Activated CD8-positive, alpha-beta T cell treated with anti-CD3 and anti-CD28 coated beads for 36 hours (primary cell): ENCODE measurements at places on chromosomes 7 and 10. TPM values are rescaled to one million over a fixed set of nuclear protein-coding genes. Genes with fewer than 3 reads are reported as not detected.
A peak's percentile ranks its signal among the peaks of the same experiment; 100 is the strongest.

- no peak overlapping the region for H3K4me3 ChIP-seq
- no peaks in the 10 kb centered on the region for H3K36me3 ChIP-seq
- H3K27me3 ChIP-seq = peaks cover 37% of the 10 kb centered on the region
- peaks cover 12% of the 10 kb centered on the region for H3K4me1 ChIP-seq
These were observed 2.5 kb downstream of the SCIN start for GRCh38 chr7:12572941-12573575.

GRCh38 chr7:28755255-28755654, 202.9 kb downstream of the TRIL start:
- H3K27ac ChIP-seq = no peak overlapping the region
- DNase-seq = no peak
- no peaks in the 10 kb centered on the region for H3K4me1 ChIP-seq
- no peak overlapping the region for H3K4me3 ChIP-seq
- no peaks in the 10 kb centered on the region for H3K36me3 ChIP-seq
- peaks cover 1% of the 10 kb centered on the region for H3K27me3 ChIP-seq

- peaks cover 62% of the 10 kb centered on the region for H3K27me3 ChIP-seq
- no peak overlapping the region for H3K27ac ChIP-seq
- no peak overlapping the region for H3K4me3 ChIP-seq
- DNase-seq = no peak
These were observed 48.4 kb downstream of the AOC1 start for GRCh38 chr7:150900675-150901074.

DNA sequence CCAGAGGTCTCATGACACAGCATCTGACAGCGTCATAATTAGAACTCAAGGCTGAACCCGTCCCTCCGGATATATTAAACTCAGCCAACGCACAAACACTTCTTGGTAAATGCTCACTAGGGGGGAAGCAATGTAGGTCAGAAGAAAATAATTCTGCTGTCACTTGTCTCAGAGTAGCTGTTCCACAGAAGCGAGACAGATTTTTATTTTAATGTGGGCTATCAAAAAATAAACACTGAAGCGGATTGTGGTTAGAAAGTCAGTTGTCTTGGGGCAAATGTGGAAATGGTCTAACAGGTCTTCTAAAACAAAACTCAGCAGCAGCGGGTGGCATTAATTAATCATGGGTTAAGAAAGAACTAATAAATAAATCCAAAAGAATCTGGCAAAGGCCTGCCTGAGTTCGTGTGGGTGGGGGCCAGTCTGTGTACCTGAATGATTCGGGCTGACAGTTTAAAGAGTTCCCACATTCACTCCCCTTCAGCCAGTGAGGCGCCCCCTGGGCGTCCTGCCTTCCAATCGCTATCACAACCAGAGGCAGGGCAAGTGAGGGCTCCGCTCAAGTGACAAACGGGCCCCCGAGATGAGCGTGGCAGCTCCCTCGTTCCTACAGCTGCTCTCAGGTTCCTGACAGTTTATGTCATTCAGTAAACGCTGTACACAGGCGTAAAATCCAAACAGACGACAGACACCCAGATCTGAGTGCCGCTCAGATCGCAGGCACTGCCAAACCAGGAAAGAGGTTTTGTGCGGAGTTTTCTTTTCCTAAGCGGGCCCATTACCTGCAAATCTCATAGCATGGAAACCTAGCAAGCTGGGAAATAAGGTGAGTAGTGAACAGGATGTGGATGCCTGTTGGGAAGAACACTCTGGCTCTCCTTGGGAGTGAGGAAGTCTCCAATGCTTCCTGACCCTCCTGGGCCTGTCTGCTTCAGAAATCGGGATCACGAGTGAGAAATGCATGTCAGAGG, 52.9 kb downstream of the NRAP start:
- no peaks in the 10 kb centered on the region for H3K4me1 ChIP-seq
- no peak for DNase-seq
- H3K4me3 ChIP-seq = no peak overlapping the region

DNA sequence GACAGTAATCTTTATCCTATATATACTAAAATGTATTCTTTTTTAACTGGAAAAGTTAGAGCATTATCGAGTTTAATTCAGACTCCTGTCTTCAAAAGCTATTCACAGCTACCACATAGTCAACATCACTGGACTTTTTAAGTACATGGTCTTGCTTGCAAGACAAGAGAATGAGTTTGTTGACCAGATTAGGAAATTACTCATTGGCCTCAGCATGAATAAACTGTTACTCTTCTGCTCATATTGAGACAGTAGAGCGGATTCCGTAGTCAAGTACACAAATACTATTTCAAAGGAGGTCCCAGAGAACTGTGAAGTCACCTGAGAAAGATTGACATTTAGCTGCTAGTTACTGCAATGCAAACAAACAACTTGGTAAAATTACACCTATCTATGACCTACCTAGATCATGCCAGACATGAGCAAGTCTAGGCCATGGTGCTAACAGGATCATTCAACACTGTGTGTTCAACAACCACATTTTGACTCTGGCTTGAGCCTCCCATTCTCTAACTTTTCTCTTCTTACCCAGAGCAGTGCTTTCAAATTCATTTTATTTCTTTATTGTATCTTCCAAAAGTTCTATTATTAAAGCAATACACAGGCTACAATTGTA, 280.9 kb downstream of the NEBL start:
- H3K4me3 ChIP-seq = no peak overlapping the region
- no peak overlapping the region for H3K27ac ChIP-seq
- peaks cover 6% of the 10 kb centered on the region for H3K4me1 ChIP-seq
- no peaks in the 10 kb centered on the region for H3K27me3 ChIP-seq

DNA sequence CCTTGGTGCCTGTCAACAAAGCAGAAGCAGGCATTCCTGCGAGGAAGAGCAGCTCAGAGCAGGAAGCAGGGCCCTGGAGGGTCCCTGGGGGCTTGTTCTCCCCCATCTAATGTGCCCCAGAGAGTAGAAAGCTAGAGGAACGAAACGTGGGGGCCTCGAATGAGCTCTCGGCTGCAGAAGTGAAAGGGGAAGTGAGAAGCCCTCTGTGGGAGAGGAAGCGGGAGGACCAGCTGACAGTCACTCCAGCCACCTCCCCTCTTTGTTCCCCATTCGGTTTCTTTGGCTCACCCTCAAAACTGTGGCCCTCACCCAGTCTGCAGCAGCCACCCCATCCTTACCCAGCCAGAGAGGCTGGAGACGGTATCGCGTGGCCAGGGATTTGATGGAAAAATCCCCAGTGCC, 25.0 kb downstream of the C10orf105 start:
- DNase-seq = peak; percentile 68
- no peak overlapping the region for H3K27ac ChIP-seq
- H3K36me3 ChIP-seq = no peaks in the 10 kb centered on the region
- H3K4me3 ChIP-seq = peak overlapping the region; percentile 33
- H3K27me3 ChIP-seq = no peaks in the 10 kb centered on the region
- peaks cover 48% of the 10 kb centered on the region for H3K4me1 ChIP-seq

The ADARB2 gene
- 1.3 TPM for total RNA-seq

- no peaks in the 10 kb centered on the region for H3K27me3 ChIP-seq
- no peak for DNase-seq
- no peaks in the 10 kb centered on the region for H3K4me1 ChIP-seq
- no peak overlapping the region for H3K4me3 ChIP-seq
- no peak overlapping the region for H3K27ac ChIP-seq
These were observed 92.3 kb downstream of the ELFN1 start for GRCh38 chr7:1762238-1762945.

- no peaks in the 10 kb centered on the region for H3K4me1 ChIP-seq
- no peak for DNase-seq
- no peaks in the 10 kb centered on the region for H3K27me3 ChIP-seq
These were observed 147.8 kb downstream of the ADAM12 start for GRCh38 chr10:126240483-126240882.
